LHCN-M2 (cell line): ENCODE measurements at places on chromosomes 11 and 22. TPM values are rescaled to one million over a fixed set of nuclear protein-coding genes. Genes with fewer than 3 reads are reported as not detected.

- DNase-seq = no peak
Measured at GRCh38 chr11:46635557-46636139, 18.3 kb downstream of the ATG13 start.

DNA sequence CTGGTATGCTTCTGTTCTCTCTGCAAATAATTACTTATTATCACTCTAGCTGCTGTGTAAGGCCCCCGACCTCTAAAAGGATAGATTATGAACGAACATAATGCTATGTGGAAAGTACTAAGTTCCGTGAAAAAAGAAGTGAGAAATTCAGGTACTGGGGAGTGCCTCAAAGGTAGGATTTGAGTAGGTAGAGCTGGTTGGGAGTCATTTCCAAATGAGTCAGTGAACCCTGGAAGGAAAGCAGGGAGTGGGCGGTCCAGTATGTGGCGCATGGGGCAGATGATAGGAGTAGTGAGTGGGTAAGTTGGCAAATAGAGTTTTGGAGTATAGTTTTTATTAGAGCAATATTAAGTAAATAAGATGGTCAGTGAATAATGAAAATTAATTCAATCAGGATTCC is 2.4 kb downstream of the ZC3H12C start:
- DNase-seq = no peak

- DNase-seq = no peak
Measured at GRCh38 chr11:70207531-70208131, 4.5 kb downstream of the FADD start.

GRCh38 chr11:43267856-43268580 is 43.8 kb upstream of the API5 start:
- no peak for DNase-seq

The SCARF2 gene
- total RNA-seq = 13.3 and 18.0 TPM in 2 replicates

The OR52E8 gene
- total RNA-seq = not detected in 2 replicates

GRCh38 chr22:33163815-33164214 is 105.6 kb upstream of the SYN3 start:
- no peak for DNase-seq

The SPA17 gene
- total RNA-seq = 24.9 and 30.2 TPM in 2 replicates

GRCh38 chr11:126790550-126791081 is 210.0 kb downstream of the KIRREL3 start:
- DNase-seq = peak; percentile 79

- peak; percentile 5 for DNase-seq
Measured at GRCh38 chr11:59144096-59144495, 1.4 kb downstream of the FAM111A start.

- peak; percentile 90 for DNase-seq
Measured at GRCh38 chr11:58579192-58580129, 598 bp downstream of the ZFP91 start.

The RASD2 gene
- total RNA-seq = 0.19 and 0.23 TPM in 2 replicates

The MS4A15 gene
- not detected in 2 replicates for total RNA-seq

The MOV10L1 gene
- 0.23 and 0.32 TPM in 2 replicates for total RNA-seq

- DNase-seq = no peak
Measured at GRCh38 chr11:27315836-27316235, 47.2 kb downstream of the CCDC34 start.

DNA sequence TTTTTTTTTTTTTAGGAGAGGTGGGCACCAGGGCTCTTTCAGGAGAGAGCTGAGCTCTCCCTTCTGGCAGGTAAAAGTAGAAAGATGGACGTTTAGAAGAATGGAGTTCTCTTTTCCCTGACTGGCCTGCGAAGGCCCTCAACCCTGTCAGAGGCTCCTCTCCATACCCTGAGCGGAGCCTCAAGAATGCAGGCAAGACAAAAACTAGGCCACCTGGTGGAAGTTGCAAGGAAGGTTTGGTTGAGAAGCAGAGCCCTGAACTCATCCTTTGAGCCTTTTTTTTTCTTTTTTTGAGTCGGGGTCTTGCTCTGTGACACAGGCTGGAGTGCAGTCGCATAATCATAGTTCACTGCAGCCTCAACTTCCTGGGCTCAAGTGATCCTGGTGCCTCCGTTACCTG is 1.4 kb downstream of the OTOG start:
- DNase-seq = no peak

The AP5B1 gene
- total RNA-seq = 12.8 and 14.1 TPM in 2 replicates

DNA sequence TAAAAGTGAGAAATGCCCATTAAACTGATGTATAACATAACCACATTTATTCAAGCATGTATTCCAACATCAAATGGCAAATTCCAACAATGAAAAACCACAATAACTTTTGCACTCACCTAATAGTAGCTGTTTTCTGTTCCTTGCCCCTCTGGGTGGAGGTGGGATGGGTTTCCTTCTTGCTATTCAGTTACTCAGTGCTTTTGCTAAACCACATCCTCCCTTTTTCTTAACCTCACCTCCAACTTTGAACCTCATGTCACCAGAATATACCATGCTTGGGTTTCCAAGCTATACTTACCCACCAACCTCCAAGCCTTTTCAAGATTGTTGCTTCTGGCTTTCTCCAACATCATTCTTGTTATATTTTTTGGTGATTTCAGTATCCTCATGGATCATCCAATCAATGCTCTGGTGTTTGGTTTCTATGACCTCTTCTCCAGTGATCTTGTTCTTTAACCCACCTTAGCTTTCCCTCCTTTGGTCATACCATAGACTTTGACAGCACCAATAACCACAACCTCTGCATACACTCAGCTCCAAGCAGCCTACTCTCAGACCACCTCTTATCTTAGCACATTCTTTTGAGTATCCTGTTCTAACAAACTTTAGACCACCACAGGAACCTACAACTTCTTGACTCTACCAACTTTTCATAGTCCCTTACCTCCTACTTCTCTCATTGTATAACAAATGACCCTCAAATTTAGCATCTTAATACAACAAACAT is 3.2 kb upstream of the CCDC15 start:
- no peak for DNase-seq

- no peak for DNase-seq
Measured at GRCh38 chr11:111301004-111301841, 2.9 kb downstream of the POU2AF3 start.

DNA sequence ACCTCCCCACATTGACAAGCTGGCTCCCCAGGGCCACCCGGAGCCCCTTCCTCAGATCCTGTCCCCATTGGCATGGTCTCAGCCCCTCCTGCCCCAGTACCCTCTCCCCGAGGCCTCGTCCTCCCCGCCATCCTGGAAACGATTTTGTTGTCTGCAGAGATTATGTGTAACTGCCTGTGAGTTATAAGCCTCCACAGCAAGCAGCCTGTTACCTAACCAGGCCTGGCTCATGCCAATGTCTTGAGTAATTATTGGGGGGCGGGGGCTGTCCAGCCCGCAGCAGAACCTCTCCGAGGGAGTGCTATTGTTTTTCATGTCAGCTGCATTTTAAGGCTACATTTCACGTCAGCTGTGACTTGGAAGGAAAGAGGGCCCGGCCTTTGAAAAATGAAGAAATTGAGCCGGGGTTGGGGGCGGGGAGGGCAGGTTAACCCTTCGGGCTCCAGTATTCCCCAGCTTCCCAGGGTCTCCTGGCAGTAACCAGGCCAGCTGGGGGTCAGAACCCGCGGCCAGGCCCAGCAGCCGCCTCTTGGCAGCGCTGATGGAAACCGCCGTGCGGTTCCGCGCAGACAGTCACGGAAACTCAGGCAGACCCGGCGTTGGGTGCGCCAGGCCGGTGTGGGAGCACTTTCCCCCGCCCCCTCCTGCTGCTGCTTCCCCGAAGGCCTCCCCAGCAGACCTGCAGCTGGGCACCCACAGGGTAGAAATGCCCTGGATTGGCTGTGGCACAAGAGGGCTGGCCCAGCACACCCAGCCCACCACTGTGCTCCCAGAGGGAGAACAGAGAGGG is 59.5 kb downstream of the CDKN1C start:
- peak; percentile 93 for DNase-seq

GRCh38 chr11:101442171-101442570 is 141.6 kb downstream of the TRPC6 start:
- peak; percentile 69 for DNase-seq

DNA sequence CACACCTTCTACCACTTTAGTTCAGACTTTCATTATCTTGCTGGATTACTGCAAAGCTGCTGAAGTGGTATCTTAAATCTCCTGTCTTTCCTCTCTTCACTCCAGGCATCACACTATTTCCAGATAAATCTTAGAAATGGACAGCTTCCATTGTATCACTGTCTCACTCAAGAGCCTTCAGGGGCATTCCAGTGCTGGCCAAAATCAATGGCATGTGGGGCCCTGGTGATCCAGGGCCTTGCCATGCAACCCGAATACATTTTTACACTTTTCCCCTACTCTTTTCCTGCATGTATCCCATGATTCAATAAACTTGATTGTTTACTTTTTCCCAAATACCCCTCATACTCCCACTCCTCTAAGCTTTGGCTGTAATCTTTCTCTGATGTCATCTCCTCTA is 39.4 kb upstream of the DEUP1 start:
- no peak for DNase-seq

GRCh38 chr22:47716890-47717615 is 954.6 kb downstream of the TBC1D22A start:
- no peak for DNase-seq

The OR6A2 gene
- total RNA-seq = not detected in 2 replicates

- peak; percentile 87 for DNase-seq
Measured at GRCh38 chr11:11510939-11511338, 110.9 kb downstream of the GALNT18 start.

The OR52N1 gene
- total RNA-seq = not detected in 2 replicates

- DNase-seq = no peak
Measured at GRCh38 chr22:34997633-34998299, 68.2 kb upstream of the ISX start.

GRCh38 chr11:116231543-116231942 is 541.2 kb downstream of the BUD13 start:
- DNase-seq = no peak

The RFPL3 gene
- not detected in 2 replicates for total RNA-seq

DNA sequence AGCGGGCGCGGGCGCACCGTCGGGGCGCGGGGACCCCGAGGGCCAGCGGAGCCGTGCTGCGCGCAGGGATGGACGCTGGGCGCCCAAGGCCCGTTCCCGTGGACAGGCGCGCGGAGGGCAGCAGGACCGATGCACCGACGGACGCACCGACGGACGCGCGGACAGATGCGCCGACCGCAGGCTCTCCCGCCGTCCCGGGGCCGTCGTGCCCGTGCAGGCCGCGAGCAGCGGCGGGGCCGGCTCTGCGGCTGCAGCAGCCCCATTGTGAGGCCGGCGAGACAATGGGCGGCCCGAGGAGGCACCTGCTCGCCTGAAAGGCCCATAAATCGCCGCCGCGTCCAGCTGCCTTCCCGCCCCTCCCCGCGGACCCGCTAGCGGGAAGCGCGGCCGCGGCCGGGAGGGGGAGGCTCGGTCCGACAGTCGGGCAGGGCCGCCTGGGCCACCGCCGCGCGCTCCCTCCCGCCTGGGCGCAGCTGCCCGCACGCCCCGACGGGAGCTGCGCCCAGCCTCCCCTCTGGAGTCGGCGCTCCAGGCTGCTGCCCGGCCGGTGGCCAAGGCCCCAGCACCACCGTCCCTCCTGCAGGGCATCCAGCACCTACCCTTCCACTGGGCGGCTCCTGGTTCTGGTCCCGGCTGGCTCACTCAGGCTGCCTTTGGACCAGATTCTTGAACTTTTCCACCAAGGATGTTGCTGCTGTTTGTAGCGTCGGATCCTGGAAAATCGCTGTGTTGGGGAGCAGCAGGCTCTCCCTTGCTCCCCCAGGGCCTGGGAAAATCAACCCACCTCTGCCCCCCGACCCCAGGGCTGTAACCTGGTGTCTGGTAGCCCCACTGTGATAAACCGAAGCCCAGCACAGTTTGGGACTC is 15.8 kb downstream of the CDKN1C start:
- no peak for DNase-seq

The NTM gene
- 45.6 and 50.4 TPM in 2 replicates for total RNA-seq

The SAA1 gene
- total RNA-seq = 1.7 and 1.9 TPM in 2 replicates

The HMGXB4 gene
- 14.1 and 17.8 TPM in 2 replicates for total RNA-seq
